NCI-H1694 (cell line): ENCODE measurements at places on chromosomes 3 and 15.

DNA sequence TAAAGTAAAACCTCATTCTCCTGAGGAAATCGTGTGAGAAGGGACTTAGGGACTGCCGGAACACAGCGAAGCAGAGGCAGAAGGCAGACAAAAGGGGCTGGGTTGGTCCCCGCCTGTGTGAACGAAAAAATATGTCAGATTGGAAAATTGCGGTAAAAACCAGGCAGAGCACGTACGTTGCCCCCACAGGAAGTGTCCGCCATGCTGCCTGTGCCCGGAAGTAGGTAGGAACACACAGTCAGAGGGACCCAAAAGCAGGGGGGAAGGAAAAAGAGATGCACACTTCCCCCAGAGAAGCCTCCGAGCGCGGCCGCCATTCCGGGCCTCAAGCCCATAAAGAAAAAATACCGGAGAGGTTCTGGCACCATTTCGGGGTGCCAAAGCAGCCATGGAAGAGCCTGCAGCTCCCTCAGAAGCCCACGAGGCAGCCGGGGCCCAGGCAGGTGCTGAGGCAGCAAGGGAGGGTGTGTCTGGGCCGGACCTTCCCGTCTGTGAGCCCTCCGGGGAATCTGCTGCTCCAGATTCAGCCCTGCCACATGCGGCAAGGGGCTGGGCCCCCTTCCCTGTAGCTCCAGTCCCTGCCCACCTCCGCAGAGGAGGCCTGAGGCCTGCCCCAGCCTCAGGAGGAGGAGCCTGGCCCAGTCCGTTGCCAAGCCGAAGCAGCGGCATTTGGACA lies at the start of gene MKRN3:
TSS of gene MKRN3 (plus strand) at position 280 of the 676 bp plus-strand sequence. CDS start at position 389, 109 bp downstream.
- peak; percentile 52 for DNase-seq

- DNase-seq, result peak; percentile 49
Observed at GRCh38 chr3:188006726-188007393, 147.1 kb upstream of the LPP start.

GRCh38 chr15:68578980-68579935 lies at the start of gene CORO2B:
CORO2B (plus strand) TSS chr15:68578993; CDS start chr15:68579263, 270 bp downstream.
- peak; percentile 18 for DNase-seq

DNA sequence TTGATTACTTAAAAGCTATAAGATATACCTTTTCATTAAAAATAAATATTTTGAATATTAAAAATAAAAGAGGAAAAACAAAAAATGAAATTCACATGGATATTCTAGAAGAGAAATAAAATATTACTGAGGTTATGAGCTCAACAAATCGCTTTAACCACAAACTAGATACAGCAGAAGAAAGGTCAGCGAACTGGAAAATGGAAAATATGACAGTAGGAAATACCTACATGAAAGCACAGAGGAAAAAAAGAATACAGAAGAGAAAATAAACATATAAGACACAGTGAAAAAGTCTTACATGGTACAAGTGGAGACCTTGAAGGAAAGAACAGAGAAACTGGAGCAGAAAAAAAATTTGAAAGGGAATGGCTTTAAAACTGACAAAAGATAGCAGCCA lies 33.2 kb downstream of the SCAPER start:
- no peak for DNase-seq

DNA sequence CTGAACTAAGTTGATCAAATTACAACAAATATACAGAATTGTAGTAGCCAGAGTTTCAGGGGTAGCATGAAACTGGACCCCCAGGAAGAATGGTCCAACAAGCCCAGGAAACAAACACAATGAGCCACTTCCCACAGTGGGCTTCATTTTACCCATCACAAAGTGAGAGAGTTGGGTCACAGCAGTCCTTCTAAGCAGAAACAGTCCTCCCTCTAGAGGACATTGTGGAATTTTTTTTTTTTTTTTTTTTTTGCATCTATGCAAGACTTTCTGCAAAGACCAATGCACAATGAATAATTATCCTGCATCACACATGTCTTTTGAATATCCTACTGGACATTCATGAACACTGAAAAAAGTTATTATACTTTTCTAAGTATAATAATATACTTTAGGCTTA lies 73.8 kb upstream of the ATP13A5 start:
- peak; percentile 62 for DNase-seq

GRCh38 chr3:96814651-96815567 lies 515 bp downstream of the EPHA6 start:
- DNase-seq, result no peak

DNA sequence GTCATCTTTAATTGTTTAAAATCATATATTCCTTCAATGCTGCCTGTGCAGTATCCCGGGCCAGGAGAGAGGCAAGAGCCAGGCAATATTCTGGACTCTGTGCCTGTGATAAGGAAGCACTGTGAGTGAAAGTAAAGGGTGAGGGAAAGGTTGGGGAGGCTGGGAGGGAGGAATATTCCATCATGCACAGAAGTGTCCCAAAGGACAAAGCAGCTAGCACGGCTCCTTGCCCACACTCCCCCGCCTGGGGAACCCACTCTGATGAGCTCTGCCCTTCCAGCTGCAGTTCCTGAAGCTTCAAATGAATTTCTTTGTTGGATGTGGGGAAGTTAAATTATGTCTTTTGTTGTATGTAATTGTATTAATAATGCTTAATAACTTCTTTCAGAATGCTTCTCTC lies 1.5 kb upstream of the PRICKLE2 start:
- no peak for DNase-seq

DNA sequence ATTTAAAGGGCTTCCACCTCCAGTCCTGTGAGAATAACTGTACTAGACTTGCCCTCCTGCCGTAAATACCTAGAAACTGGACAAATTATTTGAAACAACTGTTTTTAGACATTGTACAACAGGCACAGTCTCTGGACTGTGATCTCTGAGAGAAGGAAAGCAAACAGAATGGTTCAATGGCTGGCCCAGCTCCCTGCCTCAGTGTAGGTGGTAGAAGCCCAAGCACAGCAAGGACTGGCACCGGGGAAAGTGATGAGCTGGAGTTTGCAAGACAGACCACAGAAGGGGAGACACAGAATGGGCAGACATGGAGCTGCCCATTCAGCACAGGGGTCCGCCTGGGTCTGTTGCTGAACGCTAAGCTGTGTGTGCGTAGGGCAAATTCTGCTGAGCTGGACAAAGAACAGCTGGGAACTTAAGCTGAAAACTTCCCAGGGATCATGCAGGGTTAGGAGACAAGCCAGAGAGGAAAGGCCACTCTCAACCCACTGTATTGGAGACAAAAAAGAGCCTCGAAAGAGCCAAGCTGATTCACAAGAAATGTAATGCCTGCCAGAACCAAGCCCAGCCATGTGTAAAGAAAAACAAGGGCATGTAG lies 52.6 kb upstream of the SEC61A1 start:
- no peak for DNase-seq

DNA sequence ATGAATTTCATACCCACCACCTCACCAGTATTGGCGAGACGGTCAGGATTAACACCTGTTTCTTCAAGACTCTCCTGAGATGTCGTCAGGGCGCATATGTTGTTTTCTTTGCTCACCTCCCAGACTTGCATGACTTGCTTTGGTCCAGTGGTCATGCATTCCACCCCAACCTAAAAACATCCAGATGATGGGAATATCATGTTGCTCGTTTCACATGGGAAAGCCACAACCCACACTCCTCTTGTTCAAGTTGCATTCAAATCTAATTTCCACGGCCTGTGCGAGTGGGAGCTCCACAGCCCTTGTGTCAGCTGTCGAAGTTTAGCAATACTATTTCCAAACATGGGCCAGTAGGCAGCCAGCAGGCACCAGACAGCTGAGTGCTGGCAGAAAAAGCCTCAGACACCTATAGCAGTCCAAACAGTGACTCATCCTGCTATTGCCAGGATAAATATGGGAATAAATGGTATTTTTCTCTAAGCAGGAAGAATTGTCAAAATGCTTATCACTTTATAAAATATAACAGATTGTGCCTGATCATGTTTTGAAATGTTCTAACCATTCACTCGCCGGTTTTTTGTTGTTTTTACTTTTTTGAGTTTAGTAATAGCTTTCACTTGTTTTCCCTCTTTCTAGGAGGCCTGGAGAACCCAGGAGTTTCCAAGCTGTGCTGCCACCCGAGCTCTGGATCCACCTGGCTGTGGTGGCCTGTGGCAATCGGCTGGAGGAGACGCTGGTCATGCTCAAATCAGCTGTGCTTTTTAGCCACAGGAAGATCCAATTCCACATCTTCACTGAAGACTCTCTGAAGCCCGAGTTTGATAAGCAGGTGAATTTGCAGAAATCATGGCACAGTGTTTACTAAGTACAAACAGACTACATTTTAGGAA lies 20.1 kb downstream of the GXYLT2 start:
- DNase-seq, result no peak

GRCh38 chr3:70857916-70858315 lies 545.5 kb upstream of the MDFIC2 start:
- no peak for DNase-seq

GRCh38 chr15:51848811-51849210 lies 19.4 kb downstream of the TMOD3 start:
- no peak for DNase-seq

DNA sequence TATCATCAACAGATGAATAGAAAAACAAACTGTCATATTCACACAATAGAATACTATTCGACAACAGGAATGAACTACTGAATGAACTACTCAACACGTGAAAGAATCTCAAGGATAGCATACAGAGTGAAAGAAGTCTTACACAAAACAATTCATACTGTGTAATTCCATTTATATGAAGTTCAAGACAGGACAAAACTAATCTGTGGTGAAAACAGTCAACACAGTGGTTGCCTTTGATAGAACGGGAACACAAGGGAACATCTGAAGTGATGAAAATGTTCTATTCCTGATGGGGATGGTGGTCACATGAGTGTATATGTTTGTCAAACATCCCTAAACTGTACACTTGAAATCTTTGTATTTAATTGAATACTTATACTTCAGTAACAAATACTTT lies 2.6 kb upstream of the SUSD5 start:
- no peak for DNase-seq

GRCh38 chr3:101964861-101965260 lies 115.5 kb downstream of the NFKBIZ start:
- DNase-seq, result no peak

- DNase-seq, result no peak
Observed at GRCh38 chr3:112018712-112019111, 15.8 kb upstream of the TMPRSS7 start.

DNA sequence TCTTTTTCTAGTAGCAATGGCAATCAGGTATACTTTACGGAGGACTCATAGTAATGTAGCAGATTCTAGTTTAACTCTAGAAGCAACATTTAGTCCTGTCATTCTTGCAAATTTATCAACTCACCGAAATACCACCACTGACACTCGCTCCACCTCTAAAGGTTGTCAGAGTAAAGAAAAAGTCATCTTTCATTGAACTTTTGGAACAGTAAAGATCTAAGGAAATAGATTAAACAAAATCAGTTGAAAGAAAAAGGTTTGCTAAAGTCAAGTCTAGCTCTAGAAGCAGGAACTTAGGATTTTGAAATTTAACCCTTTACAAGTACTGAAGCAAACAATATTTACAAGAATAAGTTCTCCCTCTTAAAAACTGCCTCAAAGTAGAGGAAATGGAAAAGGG lies 8.7 kb downstream of the ATP8B4 start:
- DNase-seq, result no peak

DNA sequence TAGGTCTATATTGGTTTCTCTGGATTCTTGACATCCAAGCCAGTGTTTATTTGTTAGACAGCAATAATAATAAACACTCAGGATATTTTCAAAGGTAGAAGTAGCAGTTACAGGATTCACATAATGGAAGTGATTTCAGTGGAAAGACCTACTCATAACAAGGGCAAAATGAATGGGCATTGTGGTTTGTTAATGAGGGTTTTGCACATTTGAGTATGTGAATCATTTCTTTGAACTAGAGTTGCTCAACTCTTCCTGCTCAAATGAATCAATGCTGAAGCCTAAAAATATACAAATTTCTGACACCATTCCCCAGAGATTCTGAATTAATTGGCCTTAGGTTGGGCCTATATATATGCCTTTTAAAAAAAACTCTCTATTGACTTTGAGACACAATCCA lies 4.1 kb upstream of the COL6A5 start:
- DNase-seq, result no peak

DNA sequence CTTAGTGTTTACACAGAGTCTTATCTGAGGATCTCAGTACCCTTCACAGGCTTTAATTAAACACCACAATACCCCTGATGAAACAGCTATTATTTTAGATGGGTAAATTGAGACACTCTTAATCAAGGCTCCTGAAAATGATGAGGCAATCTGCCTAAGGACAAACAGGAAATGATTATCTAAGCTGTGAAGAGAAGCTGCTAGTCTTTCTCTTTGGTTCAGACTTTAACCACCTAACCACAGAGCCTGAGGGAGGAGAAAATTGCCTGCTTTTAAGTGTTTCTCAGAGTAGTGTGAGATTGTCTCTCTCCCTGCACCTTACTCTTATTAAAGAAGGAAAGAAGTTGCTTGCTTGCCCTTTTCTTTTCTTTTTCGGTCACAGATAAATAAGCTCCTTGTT lies 364.3 kb upstream of the ADAMTS9 start:
- DNase-seq, result no peak

GRCh38 chr3:42613462-42613861 lies 13.0 kb downstream of the NKTR start:
- no peak for DNase-seq

- no peak for DNase-seq
Observed at GRCh38 chr3:48470286-48470685, 23.7 kb downstream of the ATRIP start.

GRCh38 chr15:74349241-74349778 lies 18.1 kb downstream of the CYP11A1 start:
- DNase-seq, result no peak

DNA sequence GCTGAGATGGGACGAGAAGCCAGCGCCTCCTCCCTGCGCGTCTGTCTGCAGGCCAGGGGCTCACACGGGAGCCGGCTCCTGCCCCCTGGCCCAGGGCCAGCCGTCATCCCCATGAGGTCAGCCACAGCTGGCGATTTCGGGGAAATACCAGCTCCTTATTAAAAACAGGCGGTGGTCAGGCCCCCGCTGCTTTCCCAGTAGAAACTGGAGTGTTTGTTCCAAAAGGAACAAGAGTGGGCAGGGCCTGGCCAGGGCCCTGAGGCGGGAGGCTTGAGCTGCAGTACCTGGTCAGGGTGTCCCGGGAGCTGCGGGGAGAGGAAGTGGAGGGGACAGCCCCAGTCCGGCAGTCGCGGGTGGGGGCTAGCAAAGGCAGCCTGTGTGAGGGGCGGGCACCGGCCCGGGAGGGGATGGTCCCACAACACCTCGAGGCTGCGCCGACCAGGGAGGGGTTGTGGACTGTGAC lies 17.8 kb downstream of the MYL3 start:
- DNase-seq, result no peak

DNA sequence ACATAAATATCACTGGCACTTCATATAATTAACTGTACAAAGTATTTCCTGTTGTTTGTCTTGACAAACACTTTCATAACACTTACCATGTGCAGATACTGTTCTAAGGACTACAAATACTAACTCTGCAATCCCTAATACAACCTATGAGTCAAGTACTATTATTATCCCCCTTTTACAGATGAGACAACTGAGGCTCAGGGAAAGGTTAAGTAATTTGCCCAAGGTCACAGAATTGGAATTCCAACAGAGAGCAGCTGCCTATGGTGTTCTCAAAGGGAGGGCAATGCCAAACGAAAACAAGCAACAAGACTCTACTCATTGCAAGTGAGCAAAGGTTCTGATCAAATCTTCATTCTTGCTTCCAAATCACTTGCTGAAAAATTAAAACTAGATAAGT lies 85.9 kb downstream of the MAGI1 start:
- no peak for DNase-seq
